ENCODE measurements at places on chromosomes 2 and 18.

- no peak for DNase-seq
Observed at GRCh38 chr2:111676291-111676822, 207.6 kb downstream of the ANAPC1 start.

GRCh38 chr2:30362468-30363081, 84.5 kb upstream of the LCLAT1 start:
- DNase-seq, result no peak

GRCh38 chr18:55121397-55122170, 162.3 kb upstream of the CCDC68 start:
- DNase-seq, result no peak

DNA sequence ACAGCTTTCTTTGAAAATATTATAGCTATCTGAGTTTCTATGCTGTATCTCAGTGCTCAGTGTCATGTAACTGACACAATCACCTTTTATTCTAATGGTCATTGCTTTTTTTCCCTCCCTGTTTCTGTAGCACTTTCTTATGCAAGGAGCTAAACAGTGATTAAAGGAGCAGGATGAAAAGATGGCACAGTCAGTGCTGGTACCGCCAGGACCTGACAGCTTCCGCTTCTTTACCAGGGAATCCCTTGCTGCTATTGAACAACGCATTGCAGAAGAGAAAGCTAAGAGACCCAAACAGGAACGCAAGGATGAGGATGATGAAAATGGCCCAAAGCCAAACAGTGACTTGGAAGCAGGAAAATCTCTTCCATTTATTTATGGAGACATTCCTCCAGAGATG, 56.4 kb downstream of the SCN2A start:
- no peak for DNase-seq

DNA sequence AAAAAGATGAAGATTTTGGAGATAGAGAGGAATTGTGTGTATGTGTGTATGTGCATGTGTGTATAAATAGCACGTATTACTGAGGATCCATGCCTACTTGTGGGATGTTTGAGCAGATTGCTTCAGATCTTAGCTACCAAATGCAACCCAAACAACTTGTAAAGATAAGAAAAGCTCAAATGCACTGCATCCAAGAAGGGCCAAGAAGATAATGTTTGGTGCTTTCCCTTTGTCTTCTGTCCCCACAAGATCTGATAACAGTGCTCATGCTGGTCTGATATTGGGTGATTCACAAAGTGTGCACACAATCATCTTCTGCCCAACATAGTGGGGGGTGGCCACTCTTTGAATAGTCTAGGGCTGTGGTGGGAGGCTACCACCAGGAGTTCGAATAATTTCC, 284.8 kb upstream of the CYRIA start:
- DNase-seq, result no peak

- DNase-seq, result no peak
Observed at GRCh38 chr18:49668574-49669275, 106.9 kb downstream of the LIPG start.

DNA sequence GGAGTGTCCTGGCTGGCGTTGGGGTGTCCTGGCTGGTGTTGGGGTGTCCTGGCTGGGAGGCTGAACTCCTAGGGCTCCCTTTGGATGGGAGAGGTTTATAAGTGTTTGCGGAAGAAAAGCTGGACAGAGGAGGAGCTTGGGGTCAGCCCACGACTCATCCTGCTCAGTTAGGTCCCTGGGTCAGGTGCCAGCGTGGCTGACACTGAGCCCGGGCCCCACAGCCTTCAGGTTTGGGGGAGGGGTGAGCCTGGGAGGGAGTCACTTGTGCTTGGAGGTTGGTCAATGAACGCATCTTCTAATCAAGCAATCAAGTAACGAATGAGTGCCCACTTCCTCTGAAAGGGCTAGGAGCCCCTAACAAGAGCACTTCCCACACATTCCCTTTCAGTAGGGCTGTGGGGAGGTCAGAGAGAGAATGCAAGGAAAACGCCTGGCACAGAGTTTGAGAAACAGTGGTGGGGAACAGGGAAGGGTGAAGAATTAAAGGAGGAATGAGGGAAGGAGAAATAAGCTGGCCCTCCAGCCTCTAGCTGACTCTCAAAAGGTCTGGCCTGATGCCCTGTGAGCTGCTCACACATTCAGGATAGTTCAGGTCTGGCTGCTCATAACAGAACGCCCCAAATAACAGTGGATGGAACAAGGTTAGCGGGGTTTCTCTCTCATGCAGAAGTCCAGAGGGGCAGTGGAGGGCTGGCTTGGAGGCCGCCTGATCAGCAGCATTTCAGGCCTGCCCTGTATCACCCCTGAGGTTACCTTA, 670 bp downstream of the KCNIP3 start:
- DNase-seq, result no peak

GRCh38 chr2:118371515-118371914, 283.2 kb downstream of the INSIG2 start:
- DNase-seq, result no peak

DNA sequence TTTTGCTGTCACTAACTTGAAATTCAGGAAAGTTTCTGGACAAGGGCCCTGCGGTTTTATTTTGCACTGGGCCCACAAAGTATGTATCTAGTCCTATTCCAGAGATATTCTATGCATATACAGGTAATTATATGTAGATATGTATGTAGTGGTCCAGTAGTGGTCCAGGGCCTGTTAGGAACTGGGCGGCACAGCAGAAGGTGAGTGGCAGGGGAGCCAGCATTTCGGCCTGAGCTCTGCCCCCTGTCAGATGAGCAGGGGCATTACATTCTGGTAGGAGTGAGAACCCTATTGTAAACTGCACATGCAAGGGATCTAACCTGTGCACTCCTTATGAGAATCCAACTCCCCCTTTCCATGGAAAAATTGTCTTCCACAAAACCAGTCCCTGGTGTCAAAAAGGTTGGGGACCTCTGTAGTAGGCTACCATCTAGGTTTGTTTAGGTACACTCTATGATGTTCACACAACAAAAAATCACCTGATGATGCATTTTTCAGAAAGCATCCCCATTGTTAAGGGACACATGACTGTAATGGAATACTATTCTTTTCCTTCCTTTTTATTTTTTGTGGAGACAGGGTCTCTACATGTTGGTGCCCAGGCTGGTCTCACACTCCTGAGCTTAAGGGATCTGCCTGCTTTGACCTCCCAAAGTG, 2.8 kb upstream of the PPP4R3B start:
- DNase-seq, result no peak

GRCh38 chr2:14866736-14867352, 234.3 kb downstream of the LRATD1 start:
- DNase-seq, result no peak

GRCh38 chr18:62935994-62936393, 220.7 kb downstream of the PHLPP1 start:
- no peak for DNase-seq

DNA sequence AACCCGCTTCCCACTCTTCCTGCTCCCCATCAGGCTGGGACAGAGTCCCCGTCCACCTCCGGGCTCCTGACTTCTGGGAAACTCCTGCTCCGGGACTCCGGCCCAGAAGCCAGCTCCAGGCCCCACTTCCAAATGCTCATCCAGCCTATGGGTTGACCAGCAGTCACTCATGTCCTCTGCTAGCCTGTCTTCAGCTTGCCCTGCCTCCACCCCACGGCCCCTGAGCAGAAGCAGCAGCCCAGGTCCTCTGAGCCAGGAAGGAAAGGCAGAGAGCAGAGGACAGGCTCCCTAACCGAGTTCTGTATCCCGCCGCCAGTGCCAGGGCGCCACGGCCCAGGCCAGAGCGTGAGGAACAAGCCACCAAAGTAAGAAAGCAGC, 86.4 kb upstream of the ID2 start:
- no peak for DNase-seq

- no peak for DNase-seq
Observed at GRCh38 chr2:231716666-231717280, 8.4 kb downstream of the PTMA start.

DNA sequence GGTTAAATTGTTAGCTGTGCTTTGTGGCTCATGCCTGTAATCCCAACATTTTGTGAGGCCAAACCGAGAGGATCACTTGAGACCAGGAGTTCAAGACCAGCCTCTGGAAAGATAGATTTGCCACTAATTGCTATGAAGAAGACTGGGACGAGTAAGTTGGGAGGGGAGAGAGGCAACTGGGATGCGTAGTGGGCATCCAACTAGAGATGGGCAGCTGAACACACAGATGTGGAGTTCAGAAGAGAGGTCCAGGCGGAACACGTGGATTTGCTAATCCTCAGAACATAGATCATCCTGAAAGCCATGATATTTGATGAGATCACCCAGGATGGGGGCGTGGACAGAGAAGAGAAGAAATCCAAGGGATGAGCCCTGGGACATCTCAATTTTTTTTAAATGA, 48.7 kb downstream of the CYP26B1 start:
- no peak for DNase-seq

DNA sequence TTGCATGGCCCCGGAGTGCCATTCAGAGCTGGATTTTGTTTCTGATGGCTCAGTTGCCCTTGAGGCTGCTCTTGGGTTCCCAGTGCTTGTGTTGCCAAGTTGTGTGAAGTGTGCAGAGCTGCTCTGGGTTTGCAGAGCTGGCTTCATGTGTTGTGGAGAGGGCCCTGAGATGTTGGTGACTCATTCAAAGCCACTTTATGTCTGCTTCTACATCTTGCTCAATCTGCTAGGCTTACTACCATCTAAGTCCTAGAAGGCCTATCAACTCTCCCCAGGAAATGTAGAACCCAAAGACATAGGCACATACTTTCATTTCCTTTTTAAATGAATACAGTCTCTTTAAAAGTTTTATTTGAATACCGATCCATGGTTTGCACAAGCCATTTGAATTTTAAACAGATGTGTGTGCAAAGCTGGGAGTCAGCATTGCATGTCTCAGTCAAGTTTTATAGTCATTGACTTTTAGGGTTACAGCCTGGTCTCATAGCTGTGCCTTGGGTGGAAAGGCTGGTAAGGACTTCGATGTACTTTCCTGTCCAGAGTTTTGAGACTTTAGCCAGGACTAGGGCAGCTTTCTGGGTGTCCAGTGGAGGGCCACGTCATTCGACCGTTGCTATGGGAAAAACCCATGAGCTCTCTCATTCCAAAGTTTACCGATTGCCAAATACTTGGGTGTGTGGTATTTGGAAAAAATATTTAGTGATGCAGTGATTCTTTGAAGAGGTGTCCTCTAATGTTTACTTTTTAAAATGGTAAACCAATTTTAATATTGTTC, 105.0 kb downstream of the LTBP1 start:
- no peak for DNase-seq

GRCh38 chr2:68214381-68214780, 38.0 kb downstream of the PPP3R1 start:
- no peak for DNase-seq

DNA sequence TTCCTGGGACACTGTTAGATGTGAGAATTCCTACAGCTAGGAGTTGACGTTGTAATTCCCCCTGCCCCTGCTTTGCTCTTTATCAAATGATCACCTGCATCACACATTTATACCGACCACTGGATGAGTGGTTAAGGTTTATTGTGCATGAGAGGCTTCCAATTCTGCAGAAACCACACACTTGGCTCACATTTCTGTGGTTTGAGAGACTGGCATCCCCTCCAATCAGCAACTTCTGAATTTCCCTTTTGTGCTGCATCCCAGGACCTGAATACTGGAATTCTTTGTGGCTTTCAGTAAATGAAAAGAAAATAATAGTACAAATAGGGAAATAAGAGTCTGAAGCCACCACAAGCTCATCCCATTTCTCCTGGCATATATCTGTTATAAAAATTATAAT, 628.7 kb upstream of the PIK3C3 start:
- no peak for DNase-seq

GRCh38 chr2:37553411-37554154, 117.9 kb downstream of the CDC42EP3 start:
- no peak for DNase-seq

GRCh38 chr18:46315161-46315560, 211.0 kb downstream of the HAUS1 start:
- DNase-seq, result no peak

DNA sequence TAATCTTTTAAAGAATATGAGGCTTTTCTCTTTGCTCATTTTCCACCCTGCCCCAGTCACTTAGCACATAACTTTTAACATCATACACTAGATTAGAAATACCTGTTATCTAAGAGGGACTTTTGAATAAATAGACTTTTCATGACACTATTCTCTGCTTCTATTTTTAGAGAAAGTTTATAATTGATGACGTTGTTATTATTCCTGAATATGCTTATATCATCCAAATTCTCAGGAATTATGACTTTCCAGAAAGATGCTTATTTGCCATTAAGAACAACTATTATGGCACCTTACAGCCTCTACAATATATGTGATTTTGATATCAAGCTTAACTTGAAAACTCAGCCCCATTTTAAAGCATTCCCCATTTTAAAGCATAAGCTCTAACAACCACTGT, 11.4 kb downstream of the TMEFF2 start:
- no peak for DNase-seq

DNA sequence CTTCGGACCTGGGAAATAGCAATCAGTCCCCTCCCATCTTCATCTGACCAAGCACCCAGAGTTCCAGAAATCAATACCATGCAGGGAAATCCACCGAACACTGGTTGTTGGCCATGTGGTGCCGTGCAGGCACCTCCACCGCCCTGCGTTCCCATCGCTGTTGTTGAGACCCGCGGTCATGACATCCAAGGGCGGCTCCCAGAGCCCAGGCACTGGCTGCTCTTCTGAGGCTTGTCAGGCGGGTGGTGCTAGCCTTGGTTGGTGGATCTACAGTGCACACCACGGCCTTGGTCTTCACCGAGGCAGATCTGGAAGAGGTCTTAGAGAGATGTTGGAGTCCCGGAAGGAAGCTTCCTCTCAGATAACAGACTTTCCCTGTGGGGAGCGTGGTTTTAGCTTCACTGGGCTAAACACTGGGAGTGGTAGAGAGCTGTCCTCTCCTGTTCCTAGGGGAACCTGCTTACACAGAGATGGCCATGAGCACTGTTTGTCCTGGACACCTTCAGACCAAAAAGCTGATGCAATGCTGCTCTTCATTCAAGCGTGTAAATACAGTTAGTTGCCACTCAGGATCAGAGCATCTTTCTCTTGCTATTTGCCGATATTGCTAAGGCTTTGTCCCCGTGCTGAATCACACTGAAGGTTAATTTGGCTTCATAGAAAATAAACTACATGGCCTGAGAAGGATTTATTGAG, 58.3 kb downstream of the SMIM21 start:
- DNase-seq, result no peak

DNA sequence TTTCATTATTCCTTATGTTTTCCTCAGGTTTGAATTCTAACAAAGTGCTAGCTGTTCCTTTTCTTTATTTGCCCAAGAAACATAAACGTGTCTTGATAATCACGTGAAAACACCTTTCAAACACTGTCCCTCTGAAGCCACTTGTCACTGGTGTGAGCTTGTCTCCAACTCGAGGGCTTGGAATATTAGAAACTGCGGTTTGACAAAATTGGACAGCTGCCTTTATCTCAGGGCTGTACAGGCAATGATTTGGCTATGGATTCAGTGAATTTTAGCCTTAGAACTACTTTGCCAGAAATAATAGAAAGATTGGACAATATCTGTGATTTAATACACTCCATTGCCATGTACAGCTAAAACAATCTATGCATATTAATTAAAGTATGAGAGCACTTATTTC, 763.0 kb upstream of the ACVR2A start:
- no peak for DNase-seq

GRCh38 chr2:102285368-102285767, 26.0 kb upstream of the IL1RL1 start:
- DNase-seq, result no peak

- peak; percentile 13 for DNase-seq
Observed at GRCh38 chr18:24271381-24272228, 126.0 kb downstream of the OSBPL1A start.

Data from stimulated activated CD8-positive, alpha-beta memory T cell treated with anti-CD3 and anti-CD28 coated beads, Interleukin-7, amount 100 ng/mL, for 48 hours (primary cell).